Activated CD4-positive, alpha-beta T cell treated with anti-CD3 and anti-CD28 coated beads, Interleukin-10, Interleukin-2, amounts not matched to agents 100 ng/mL and 50 ng/mL, durations not matched to agents 16 hours and 8 hours (primary cell): ENCODE measurements at places on chromosomes 4 and X.

DNA sequence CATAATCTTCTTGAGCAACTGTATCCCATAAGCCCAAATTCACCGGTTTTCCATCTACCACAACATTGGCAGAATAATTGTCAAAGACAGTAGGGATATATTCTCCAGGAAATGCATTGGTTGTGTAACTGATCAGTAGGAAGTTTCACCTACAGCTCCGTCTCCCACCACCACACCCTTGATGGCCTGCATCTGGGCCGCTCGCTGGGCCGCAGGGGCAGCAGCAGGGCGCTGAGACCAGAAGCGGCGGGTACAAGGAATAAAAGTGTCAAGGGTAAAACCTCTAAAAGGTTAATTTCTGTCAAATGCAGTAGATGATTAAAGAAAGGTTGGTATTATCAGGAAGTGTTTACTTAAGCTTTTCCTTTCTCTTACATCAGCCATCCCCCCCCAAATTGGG is 167.6 kb upstream of the DKK2 start:
- no peak for DNase-seq

DNA sequence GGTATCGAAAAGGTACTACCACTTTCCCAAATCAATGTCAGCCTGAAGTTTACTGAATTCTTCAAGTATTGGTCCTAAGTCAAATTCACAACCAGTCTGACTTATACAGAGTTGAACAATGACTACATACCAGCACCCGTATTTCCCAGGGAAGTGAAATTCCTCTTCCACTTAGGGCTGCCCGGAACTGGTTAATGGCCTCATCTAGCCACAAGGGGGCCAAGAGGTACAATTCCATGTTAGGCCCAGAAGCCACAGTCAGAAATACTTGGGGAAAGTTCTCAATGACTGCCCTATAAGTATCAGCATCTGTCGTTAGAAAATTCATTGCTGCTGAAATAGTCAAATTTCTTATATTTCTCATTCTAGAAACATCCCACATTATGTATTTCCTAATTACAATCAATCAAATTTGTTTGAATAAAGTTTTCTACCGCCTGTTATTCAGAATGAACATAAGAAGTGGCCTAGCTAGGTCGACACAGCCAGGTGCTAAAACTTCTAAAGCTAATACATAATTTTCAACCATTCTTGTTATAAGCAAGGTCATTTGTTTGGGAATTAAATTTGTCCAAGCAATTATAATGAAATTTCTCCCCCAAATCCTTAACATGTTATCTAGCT is 5.6 kb upstream of the PCDH7 start:
- DNase-seq, result no peak

- no peak for DNase-seq
Observed at GRCh38 chrX:13651150-13651549, 1.8 kb upstream of the TCEANC start.

DNA sequence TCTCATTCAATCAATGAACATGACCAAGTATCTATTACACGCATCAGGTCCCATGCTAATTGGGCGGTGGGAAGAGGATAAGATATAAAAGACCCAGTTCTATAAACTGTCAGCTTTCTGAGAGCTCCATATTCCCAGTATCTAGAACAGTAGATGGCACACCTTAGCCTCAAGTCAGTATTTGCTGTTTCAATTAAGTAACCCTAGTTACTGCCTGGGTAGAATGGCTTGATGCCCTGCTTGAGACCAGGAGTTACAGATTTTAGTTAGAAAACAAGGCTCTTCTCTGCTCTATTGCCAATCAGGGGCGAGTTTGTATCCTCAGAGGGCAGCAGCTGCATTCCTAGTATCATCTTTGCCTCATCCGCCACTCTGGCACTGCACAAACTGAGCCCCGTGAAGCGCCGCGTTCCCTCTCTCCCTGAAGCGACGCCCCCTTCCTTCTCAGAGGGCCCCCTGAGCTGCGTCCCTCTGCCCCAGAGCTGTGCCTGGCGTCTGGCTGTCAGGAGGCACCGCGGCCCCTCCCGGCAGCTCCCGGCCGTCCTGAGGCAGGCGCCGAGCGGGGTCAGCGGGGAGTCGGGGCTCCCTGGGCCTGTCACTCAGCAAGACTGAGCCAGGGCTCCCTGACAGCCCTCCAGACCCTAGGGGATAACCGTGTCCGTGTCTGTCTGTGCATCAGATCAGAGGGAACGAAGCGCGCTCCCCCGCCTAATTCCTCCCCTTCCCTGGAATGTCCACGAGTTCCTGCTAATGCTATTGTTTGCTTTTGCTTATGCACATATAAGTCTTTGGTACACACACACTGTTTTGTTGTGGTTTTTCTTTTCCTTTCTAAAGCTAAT is 212.4 kb upstream of the TTC29 start:
- no peak for DNase-seq

GRCh38 chr4:6881908-6882307 is 27.7 kb upstream of the TBC1D14 start:
- DNase-seq, result no peak

GRCh38 chr4:165866019-165866650 is 6.9 kb upstream of the TLL1 start:
- DNase-seq, result no peak

DNA sequence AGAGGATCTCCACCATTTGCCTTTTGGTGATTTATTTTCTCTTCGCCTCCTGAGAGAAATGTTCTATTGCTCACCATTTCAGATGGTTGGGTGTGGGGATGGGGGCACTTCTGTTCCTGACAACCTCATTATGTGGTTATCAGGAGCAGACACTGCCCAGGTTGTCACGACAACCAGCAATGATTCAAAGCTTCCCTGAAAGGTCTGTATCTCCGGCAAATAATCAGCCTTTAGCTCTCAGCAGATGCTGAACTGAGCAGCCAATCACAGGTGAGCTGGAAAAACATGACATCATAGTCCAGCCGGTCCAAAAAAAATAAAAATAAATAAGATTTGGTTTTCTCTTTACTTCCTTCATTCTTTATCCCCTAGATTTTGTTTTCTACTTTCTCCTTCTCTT is 5.5 kb upstream of the PAK3 start:
- no peak for DNase-seq

DNA sequence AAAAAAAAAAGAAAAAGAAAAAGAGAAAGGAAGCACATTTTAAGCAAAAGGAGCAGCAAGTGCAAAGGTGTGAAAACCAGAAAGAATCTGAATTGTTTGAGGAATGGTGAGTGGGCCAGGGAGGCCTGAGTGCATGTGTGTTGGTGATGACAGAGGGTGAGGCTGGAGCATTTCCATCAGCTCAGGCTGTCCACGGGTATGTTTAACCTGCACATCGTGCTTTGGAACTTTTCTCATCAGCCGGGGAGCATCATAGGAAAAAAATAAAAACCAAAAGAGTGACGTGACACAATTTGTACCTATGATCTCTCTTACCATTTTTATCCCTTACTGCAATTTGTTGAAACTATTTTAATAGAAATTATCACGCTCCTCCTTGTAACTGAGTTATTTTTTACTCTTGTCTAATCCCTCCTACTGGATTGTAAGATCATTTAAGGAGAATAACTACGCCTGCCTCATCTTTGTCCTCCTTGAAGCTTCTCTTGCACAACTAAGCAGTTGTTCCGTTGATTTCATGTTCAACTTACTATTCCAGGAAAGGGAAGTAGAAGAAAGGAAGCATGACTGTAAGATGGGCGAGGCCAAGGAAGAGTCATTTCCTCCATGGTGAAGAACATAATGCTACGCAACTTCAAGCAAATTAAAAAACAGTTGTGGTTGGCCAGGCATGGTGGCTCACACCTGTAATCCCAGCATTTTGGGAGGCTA is 7.0 kb downstream of the PALLD start:
- DNase-seq, result no peak

DNA sequence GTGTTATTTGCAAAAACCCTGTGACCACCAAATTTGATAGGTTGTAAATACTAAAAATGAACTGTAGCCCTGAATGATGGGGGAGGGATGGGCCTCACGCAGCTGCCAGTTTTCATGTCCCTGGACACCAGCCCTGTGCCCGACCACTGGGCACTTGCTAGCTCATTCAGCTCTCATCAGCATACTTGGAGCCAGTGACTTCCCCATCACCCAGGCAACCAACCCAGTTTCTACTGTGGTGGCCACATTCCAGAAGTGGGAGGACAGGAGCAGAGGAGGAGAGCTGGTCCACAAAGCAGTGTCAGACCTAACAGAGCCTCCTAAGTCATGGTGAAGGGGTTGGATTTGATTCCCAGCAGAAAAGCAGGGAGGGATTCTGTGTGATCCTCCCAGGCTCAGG is 128.2 kb downstream of the CPEB2 start:
- DNase-seq, result no peak

DNA sequence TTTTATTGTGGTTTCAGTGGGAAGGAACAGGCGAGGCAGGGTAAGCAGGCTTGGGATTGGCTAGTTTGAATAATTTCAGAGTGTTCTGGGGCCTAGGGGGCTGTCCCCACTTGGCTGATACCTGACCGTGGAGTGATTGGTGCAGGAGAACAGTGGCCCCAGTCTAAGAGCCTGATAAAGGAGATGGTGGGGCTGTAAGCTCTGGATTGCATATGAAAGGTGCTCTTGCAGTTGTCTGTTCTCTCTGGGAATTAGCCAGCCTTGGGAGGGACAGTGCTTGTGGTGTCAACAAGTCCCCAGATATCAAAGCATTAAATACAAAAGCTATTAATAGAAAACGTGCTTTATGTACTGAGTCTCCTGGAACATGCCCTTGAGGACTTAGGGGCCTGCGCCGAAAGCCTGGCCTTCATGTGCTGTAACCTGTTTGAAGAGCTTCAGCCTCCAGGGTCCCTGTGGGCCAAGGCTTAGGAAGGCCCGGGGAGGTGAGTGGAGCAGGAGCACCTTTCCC is 30.4 kb upstream of the CLTRN start:
- no peak for DNase-seq

GRCh38 chr4:113641025-113641431 is 120.5 kb downstream of the CAMK2D start:
- DNase-seq, result no peak

- peak; percentile 28 for DNase-seq
Observed at GRCh38 chr4:165248102-165248501, 40.7 kb downstream of the KLHL2 start.

GRCh38 chr4:153573221-153573620 is 107.1 kb downstream of the TMEM131L start:
- DNase-seq, result no peak

- no peak for DNase-seq
Observed at GRCh38 chr4:1225272-1226143, 23.4 kb downstream of the CTBP1 start.

- DNase-seq, result no peak
Observed at GRCh38 chrX:45889471-45889870, 655.8 kb downstream of the ZNF674 start.

DNA sequence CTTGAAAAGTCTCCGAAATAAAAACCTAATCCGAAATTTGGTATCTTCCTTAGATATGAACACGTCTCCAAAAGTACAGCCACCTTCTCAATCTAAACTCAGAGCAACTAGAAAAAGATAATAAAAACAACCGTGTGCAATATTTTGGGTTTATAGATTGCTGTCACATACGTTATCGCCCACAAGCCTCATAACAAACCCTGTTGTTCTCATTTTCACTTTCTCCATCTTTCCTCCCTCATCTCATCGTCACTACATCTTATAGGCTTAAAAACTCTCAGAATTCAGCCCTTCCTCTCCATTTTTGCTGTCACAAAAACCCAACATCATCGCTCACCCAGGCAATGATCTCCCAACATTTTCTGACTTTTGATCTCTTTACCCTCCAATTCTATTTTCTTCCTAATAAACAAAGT is 448 bp upstream of the SCFD2 start:
- DNase-seq, result no peak

DNA sequence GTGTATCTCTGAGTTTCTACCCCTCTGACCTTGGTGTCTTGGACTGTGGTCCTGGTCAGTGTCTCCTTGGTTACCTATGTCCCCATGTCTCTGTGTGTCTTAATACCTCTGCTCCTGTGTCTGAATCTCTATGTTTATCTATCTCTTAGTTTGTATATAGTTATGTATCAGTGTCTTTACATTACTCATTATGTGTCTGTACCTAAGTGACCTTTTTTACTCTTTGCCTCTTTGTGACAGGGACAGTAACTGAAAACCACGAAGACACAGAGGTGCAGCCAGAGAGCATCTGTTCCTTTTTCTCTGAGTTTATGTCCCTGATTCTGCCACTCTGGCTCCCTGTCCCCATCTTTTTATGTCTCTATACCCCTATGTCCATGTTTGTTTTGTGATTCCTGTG is 49.4 kb downstream of the ITIH6 start:
- no peak for DNase-seq

DNA sequence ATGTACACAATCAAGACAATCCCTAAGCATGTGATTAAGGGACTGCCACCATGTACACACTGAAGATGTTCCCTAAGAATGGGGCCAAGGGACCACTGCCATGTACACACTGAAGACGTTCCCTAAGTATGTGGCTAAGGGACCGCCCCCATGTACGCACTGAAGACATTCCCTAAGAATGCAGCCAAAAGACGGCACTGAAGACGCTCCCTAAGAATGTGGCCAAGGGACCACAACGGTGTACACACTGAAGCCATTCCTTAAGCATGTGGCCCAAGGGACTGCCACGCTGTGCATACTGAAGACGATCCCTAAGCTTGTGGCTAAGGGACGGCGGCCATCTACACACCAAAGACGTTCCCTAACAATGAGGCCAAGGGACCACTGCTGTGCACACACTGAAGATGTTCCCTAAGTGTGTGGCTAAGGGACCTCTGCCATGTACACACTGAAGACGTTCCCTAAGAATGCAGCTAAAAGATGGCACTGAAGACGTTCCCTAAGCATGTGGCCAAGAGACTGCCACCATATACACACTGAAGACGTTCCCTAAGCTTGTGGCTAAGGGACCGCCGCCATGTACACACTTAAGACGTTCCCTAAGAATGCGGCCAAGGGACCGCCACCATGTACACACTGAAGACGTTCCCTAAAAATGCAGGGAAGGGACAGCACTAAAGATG is 26.4 kb downstream of the DHRSX start:
- no peak for DNase-seq

DNA sequence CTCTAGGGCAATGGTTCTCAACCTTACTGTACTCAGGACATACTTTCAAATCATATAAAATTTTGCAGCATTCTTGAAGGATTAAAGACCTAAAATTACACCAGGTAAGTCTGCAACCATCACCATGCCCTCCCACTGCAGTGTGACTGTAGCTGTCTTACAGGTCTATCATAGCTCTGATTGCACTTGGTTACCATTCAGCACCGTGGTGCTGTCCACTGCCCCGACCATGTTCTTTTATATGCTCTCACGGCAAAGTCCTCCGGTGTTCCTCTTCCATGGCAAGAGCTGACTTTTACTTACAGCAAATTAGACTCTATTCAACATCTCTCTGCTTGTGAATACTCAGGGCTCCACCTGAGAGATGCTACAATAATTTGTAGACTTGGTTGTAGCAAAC is 11.5 kb downstream of the CRMP1 start:
- DNase-seq, result no peak

- peak; percentile 24 for DNase-seq
Observed at GRCh38 chrX:102067966-102068723, 57.3 kb upstream of the TCEAL2 start.

- DNase-seq, result no peak
Observed at GRCh38 chrX:21845096-21845495, 5.7 kb downstream of the MBTPS2 start.

- DNase-seq, result no peak
Observed at GRCh38 chr4:68359508-68359907, 9.6 kb upstream of the YTHDC1 start.
